ENCODE measurements at places on chromosomes 1 and 21.

DNA sequence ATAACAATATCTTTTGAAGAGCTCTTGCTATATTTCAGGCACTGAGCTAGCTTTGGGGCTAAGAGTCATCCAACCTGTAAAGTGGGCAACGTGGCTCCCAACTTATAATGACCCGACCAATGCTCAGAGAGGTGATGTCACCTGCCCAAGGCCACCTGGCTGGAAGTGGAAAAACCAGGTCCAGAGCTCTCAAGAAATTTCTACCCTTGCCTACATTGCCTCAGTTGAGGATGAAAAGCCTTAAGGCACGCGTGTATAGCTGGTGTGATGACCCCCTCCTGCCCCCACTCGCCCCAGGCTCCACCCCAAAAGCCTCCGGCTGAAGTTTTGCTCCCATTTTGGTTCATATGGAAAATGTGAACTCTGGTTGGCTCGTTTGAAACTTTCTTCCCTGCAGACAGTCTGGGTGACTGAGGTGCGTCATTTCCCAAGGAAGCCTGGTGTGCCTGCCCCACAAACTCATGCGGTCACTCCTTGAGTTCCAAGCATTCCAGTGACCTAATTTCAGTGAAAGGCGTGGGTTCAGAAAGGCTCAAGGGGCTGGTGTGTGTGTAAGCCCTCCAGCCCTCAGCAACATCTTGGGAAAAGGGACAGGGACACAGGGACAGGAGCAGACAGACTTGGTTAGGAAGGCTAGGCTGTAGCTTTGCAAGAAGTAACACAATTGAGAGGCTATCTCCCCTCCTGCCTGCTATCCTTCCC is 20.5 kb downstream of the HTR1D start:
- DNase-seq = peak; percentile 95

DNA sequence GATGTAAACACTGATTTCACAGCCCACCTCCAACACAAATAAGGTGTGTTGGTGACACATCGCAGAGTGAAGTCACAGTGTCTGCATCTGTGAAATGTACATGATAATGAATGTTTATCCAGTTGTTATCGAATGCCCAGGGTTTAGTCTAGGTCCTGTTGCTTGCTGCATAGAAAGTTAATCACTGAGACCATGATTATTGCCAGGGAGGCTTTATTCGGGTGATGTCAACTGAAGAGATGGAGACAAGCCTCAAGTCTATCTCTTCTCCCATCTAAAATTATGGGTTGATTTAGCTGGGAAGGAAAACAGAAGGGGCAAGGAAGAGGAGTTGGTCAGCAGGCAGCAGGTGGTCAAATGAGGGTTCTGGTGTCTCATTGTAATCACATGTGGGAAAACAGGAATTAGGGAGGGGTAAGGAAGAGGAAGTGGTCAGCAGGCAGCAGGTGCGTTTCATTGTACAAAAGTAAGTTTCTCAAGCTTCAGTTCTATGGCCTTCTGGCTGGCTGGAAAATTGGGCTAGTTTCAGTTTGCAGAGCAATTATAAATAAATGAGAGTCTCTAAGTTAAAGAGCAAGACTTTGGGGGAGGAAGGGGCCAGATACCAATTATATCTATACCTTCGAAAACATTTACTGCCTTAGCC is 146.3 kb upstream of the DNAH14 start:
- DNase-seq = no peak

DNA sequence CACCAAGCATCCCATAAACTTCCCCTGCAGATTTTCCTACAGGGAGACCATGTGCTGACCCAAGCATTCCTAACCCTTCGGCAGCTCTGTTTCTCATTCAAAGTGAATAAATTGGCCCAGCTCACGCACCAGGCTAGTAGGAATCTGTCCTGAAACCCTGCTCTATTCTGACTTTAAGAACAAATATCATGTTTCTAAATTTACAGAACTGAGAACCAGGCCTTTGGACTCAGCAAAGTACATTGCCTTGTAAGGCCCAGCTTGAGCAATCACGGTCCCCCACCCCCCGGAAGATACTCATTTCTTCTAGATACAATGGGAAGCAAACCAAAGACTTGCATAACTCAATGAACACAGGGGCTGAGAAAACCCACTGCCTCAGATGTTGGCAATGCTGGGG is 160.1 kb upstream of the NFIA start:
- DNase-seq = no peak

- no peak for DNase-seq
These were observed 2.2 kb downstream of the SFPQ start for GRCh38 chr1:35190784-35191183.

DNA sequence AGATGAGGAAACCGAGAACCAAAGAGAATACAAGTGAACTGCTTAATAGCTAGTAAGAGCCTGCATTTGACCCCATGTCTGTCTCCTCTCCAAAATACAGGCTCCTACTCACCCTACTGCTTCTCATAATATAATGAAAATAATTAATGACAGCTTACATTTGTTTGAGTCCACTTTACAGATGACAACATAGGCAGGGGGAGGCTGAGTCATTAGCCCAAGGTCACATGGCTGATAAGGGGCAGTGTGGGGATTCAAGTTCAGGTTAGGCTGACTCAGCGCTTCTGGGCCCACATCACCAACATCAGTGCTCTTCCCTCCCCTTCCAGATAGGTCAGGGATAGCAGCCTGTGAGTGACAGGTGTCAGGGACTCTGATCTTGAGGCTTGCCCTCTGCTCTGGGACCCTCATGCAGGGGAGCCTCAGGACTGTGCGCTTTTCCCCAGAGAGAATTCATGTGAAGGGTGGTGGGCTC is 16.2 kb downstream of the AZIN2 start:
- peak; percentile 37 for DNase-seq

- no peak for DNase-seq
These were observed 175.1 kb downstream of the VPS13D start for GRCh38 chr1:12404918-12405317.
